ENCODE measurements at places on chromosomes 3 and 15. TPM values are rescaled to one million over a fixed set of nuclear protein-coding genes. Genes with fewer than 3 reads are reported as not detected.

DNA sequence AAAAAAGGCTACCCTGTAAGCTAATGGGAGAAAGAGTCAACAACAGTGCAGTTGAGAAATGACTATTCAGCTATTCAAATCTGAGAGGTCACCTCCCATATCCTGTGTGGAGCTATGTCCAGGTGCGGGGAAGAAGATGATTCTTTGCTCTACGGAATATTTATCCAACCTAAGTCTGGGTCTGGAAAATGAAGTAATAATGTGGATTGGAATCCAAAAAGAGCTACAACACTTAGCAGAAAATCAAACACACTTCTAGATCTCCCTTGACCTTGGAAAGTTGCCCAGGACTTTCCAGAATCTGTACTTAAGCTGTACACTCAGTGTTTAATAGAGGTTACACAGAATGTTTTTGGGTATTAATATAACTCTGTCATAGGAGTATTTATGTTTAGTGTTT lies 251.9 kb downstream of the NAALADL2 start:
- no peak overlapping the region for H3K27ac ChIP-seq
- H3K27me3 ChIP-seq: no peaks in the 10 kb centered on the region
- no peak overlapping the region for H3K4me3 ChIP-seq
- DNase-seq: no peak
- no peaks in the 10 kb centered on the region for H3K4me1 ChIP-seq
- no peaks in the 10 kb centered on the region for H3K36me3 ChIP-seq

- DNase-seq: no peak
- H3K4me3 ChIP-seq: no peak overlapping the region
- no peaks in the 10 kb centered on the region for H3K36me3 ChIP-seq
- no peak overlapping the region for H3K27ac ChIP-seq
- H3K27me3 ChIP-seq: no peaks in the 10 kb centered on the region
- no peaks in the 10 kb centered on the region for H3K4me1 ChIP-seq
Observed at GRCh38 chr3:25568525-25569078, 96.1 kb downstream of the TOP2B start.

DNA sequence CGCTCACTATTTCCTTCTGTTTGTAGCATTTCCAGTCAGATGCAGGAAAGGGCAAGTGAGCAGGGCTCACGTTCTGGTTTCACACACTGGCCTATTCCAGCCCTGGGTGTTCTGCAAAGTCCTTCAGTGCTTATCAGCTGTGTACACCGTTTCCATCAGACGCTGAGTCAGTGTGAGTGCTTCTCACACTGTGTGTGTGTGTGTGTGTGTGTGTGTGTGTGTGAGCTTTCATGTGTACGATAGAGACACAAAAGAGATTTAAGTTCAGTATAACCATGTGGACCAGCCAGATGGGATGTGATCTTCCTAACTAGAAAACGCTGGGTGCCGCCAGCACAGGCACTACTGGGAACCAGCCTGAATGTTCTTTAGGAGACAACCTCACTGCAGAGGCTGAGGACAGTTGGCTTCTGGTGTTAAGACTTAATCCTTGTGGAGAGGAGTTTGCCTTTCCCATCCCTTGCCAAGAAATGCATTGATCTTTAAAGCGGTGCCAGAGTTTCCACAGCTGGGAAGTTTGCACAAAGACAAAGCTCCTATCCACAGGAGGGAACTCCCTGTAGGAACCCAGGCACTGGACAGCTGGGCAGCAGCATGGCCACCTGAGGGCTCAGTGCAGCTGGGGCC lies 3.9 kb upstream of the CHSY1 start:
- H3K27ac ChIP-seq: no peak overlapping the region
- peaks cover 5% of the 10 kb centered on the region for H3K27me3 ChIP-seq
- peaks cover 28% of the 10 kb centered on the region for H3K4me1 ChIP-seq
- DNase-seq: peak; percentile 27

The TBC1D5 gene
- total RNA-seq: 53.9 TPM

GRCh38 chr15:80157215-80157614 lies 4.4 kb downstream of the FAH start:
- peaks cover 36% of the 10 kb centered on the region for H3K36me3 ChIP-seq
- H3K4me1 ChIP-seq: peaks cover 42% of the 10 kb centered on the region
- H3K27me3 ChIP-seq: no peaks in the 10 kb centered on the region
- H3K4me3 ChIP-seq: no peak overlapping the region
- no peak overlapping the region for H3K27ac ChIP-seq
- DNase-seq: no peak
